Glutamatergic neuron (in vitro differentiated cells): ENCODE measurements at places on chromosomes 5 and 9. TPM values are rescaled to one million over a fixed set of nuclear protein-coding genes. Genes with fewer than 3 reads are reported as not detected.

DNA sequence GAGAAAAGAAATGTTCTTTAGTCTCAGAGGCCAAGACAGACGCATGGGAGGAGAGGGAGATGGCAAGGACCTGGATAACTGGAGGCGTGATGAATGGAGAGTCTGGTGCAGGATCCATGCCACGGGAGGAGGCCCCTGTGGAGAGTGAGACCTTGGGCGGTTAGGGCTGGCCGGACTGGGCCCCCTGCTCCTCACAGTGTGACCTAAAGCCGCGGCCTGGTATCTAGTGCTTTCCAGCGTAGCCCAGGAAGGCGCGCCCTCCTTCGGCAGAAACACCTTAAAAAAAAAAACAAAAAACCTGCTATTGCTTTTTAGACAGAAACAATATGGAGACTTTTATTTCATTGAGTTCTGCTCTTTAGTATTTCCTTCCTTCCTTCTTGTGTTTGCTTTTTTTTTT lies 33.1 kb downstream of the SCGB3A1 start:
- no peak for DNase-seq

- peak; percentile 19 for DNase-seq
These were observed 29.2 kb downstream of the EXOC3 start for GRCh38 chr5:472076-472655.

FOXI1 gene
- not detected for total RNA-seq

DNA sequence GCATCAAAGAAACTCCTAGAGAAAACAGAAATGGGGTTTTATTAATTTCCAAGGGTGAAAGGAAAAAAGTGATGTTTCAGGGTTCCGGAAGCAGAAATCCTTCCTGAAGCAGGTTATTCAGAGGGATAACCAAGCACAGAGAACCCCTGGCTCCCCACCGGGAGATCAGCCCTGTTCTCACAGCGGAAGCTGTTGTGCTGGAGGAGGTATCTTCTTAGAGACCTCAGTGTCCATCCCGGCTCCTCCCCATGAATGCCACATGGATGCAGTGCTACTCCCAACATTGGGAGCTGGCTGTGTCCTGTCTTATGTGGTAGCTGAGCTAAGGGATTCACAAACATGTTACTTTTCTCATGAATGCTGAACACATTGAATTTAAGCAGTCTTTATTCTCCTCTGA lies 80.9 kb upstream of the IRX2 start:
- DNase-seq, result no peak

ABITRAM gene
- total RNA-seq, result 5.5 TPM

GRCh38 chr9:116774421-116775180 lies 87.5 kb downstream of the TRIM32 start:
- DNase-seq, result no peak

DNA sequence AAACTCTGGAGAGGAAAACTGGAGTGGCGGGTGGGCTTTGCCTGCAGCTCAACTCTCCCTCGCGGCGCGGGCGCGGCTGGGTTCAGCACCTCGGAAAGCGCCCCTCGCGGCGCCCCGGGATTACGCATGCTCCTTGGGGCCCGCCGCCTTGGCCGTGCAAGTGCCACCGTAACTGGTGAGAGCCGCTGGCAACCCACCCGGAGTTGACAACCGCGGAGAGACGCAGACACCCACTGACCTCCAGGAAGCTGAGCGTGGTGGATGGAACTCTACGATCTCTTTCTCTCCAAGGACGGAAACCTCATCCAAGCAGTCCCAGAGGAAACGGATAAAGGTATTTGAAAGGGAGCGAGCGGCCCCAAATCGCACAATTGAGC lies 194 bp upstream of the RXFP3 start:
- DNase-seq, result peak; percentile 79

- no peak for DNase-seq
These were observed 12.8 kb downstream of the SURF6 start for GRCh38 chr9:133323211-133323610.

SLCO6A1 gene
- total RNA-seq, result 1.6 TPM

DNA sequence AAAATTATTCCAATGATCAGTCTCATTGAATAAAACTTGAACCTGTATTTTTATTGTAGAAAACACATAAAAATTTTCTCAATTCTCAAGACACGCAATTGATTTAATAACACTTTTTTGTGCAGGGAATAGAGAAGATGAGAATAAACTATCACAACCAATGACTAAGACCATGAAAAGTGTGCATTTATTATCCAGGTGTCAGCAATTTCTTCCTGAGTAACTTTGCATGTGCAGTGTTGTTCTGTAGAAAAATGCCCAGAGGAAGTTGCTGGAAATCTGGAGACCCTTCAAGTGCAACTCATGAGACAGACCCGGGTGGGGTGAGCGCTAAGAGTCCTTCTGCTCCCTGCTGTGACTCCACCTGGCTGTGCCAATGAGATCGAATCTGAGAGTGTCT lies 405.7 kb downstream of the SEMA5A start:
- DNase-seq, result no peak

DOCK2 gene
- 0.66 TPM for total RNA-seq

- no peak for DNase-seq
These were observed 23.9 kb upstream of the PPP1R2B start for GRCh38 chr5:156826150-156826549.

ALDOB gene
- total RNA-seq, result not detected

- DNase-seq, result no peak
These were observed 14.2 kb upstream of the PTPN3 start for GRCh38 chr9:109512170-109512756.

LCN9 gene
- total RNA-seq, result not detected

DNA sequence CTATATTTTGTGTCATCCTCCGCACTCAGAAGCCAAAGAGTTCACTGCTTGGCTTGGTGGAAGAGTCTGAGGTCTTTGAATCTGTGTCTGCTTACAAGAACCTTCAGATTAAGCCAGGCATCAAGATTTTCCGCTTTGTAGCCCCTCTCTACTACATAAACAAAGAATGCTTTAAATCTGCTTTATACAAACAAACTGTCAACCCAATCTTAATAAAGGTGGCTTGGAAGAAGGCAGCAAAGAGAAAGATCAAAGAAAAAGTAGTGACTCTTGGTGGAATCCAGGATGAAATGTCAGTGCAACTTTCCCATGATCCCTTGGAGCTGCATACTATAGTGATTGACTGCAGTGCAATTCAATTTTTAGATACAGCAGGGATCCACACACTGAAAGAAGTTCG lies 19.2 kb downstream of the TIGD6 start:
- DNase-seq, result no peak

C1QTNF3 gene
- total RNA-seq, result 9.0 TPM

GPR151 gene
- not detected for total RNA-seq

GRCh38 chr9:89576404-89576839 lies 28.4 kb upstream of the GADD45G start:
- no peak for DNase-seq

- DNase-seq, result no peak
These were observed 6.4 kb downstream of the RNF20 start for GRCh38 chr9:101540069-101540468.

- no peak for DNase-seq
These were observed 13.2 kb downstream of the DOCK8 start for GRCh38 chr9:227860-228259.

DNA sequence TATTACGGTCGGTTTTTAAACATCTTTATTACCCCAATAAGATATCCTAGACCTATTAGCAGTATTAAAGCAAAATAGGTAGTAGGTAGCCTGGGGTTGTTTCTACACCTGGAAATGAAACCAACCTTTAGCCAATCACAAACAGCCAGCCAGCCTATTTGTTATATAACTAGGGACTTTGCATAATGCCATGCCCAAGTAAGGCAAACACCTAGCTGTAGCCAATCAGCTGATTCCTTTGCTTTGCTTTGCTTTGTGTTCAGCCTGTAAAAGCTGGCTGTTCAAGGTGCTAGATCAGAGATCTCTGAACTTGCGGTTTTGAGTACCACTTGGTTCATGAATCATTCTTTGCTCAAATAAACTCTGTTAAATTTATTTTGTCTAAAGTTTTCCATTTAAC lies 46.5 kb upstream of the SETD9 start:
- no peak for DNase-seq

GRCh38 chr5:140245341-140245740 lies 57.6 kb downstream of the PFDN1 start:
- DNase-seq, result no peak

LCN1 gene
- total RNA-seq, result not detected

GRCh38 chr9:14281136-14281795 lies 32.7 kb downstream of the NFIB start:
- no peak for DNase-seq

GRCh38 chr5:961711-962240 lies 46.8 kb upstream of the NKD2 start:
- DNase-seq, result no peak

GRCh38 chr9:131441441-131441840 lies 47.6 kb downstream of the PRRC2B start:
- DNase-seq, result no peak

DNA sequence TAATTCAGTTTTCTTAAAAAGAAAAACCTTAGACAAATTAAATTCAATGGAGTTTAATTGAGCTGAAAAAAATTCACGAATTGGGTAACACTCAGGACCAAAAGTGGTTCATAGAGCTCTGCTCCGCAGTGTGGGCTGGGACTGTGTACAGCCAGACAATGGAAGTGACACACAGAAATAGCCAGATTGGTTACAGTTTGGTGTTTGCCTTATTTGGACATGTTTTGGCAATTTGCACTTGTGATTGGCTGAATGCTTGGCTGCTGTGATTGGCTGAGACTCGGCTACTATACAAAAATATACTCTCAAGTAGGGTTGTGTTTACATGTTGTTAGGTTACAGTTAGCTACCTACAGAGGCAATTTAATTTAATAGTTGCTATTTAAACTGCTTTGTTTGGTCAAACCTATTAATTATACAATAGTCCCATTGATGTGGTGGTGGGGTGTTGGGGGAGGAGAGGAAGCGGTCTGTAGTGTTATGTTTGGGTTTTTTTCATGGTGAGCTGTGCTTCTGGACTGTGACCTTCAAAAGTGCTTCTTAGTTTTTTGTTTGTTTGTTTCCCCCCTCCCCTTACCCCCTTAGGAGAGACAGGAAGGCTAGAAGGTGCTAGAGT lies 95.2 kb downstream of the CNTLN start:
- no peak for DNase-seq

PRLR gene
- not detected for total RNA-seq

- no peak for DNase-seq
These were observed 42.1 kb upstream of the GNAQ start for GRCh38 chr9:78073722-78074121.

GRCh38 chr9:77968506-77968905 lies 63.1 kb downstream of the GNAQ start:
- DNase-seq, result no peak

SAXO1 gene
- 0.37 TPM for total RNA-seq

FCN2 gene
- total RNA-seq, result not detected

ANKS6 gene
- 15.9 TPM for total RNA-seq

DPYSL3 gene
- total RNA-seq, result 571 TPM

DNA sequence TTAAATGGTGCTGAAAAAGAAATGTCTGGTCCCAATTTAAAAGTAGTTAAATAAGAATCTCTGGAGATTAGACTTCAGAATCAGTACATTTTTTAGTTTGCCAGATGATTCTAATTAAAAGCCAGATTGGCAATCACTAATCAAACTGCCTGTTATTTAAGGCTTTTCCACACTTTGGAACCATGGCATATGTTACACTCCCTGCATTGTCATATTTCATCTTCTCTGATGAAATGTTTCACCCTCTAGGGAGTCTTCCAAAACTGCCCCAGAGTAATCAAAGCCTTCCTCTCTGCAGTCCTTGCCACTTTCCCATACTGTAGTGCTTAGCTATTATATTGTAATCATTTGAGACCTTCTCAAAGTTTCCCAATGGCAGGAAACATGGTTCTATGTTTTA lies 17.5 kb upstream of the OR13C9 start:
- no peak for DNase-seq

C7 gene
- not detected for total RNA-seq

DRD1 gene
- total RNA-seq, result not detected
